ENCODE measurements at places on chromosomes 3 and 15. TPM values are rescaled to one million over a fixed set of nuclear protein-coding genes. Genes with fewer than 3 reads are reported as not detected.

DNA sequence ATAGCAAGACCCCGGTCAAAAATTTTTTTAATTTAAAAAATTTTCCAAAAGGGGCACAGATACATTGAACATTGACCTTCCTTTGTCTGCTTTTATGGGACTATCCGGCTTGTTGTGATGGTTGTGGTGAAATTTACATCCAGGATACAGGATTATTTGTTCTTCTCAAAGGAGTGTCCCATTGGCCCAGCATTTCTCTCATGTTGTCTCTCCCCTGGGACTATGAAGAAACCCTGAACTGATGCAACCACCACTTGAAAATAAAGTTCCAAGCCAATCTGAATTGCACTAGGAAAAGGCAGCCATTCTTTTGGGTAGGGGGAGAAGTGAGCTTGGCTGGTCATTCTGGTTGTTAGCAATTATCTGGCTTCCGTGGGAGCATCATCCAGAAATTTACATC, 58.4 kb downstream of the PPARG start:
- peak; percentile 16 for DNase-seq

DNA sequence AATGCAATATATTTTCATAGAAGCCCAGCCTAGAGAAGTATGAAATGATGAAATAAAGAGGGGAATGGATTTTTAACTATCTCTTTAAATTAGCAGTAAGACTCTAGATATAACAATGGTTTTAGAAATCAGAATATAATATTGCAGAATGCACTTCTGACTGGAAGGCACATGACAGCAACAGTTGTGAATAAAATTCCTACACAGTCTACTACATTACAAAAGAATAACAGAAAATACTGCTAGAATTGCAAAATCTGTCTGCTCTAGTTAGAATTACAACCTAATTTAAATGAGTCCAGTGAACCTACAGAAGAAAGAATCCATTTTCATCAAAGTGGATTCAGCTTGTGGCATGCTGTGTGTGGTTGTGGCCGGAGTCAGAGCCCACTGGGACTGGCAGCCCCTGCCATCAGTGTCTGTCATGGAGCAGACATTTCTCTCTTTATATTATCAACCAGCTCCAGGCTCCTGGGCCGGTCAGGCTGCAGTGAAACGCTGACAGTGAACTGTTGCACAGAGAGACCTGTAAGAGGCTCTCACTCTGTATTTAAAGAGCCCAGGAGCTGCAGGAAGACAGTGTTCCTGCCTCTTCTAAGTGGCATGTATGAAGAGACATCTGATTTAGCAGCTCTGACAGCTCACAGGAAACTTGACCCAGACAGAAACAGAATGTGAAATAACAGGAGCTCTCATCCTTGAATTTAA, 1523.8 kb upstream of the CADM2 start:
- no peak for DNase-seq

DNA sequence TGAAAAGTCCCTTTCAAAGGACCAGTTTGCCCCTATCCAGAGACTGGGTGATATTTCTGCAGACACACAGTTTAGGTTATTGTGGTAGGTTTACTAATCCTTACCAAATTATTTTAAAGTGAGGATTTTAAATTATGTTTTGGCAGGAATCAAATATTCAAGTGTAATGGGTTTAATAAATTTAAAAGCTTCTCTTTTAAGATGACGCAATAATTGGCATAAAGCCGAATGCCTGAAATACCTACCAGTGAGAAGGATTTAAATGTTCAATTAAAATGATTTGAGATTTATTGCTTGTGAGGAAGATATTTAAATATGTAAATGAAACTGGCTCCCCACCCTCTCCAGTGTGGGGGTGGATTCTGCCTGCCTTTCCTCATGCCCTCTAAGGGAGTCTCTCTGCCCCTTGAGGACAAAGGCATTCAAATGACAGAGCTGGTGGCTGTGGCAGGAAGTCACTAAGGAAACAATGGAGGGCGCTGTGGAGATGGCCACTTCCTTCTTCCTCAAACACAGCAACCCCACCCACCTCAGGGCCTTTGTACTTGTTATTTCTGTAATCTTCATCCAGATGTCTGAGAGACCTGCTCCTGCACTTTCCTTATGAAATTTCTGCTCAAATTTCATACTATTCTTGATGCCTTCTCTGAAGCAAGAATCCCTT, 131.7 kb downstream of the TNIK start:
- DNase-seq: peak; percentile 34

DNA sequence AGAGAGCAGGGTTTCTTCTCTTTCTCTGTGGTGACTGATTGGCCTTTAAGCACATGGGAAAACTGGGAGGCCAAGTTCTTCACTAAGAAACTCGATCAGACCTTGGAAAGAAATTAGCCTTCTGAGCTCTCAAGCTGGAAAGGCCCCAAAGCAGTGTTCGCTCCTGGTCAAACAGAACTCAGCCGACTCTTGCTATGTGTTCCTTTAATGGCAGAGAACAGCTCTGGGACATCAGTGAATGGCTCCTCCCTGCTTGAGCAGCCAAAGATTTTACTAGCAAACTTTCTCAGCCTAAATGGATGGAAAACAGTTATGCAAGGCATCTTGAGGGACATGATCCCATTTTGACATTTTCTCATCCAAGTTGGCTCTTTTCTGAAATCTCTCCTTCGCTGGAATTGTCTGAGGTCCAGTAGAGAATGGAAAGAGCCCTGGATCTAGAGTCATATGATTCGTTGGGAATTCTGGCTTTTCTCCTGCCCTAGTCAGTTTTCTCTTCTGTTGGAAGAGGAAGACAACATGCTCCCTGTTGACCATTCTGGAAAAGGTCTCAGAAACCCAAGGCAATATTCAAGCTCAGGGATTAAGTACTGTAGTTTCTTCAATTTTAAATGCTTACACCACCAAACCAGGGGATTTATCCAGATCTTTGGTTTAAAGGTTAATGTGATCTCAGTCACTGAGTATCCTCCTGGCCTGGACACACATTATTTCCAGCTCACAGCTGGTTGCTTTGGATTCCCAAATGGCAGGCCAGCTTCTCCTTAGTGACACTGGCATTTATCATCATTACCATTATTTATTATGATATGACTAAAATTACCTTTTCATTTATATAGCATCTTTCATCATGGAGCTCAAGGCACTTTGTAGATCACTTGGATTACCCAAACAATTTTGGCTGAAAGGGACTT, 319.6 kb downstream of the AGBL1 start:
- no peak for DNase-seq

- no peak for DNase-seq
Observed at GRCh38 chr3:181487236-181487978, 224.3 kb upstream of the SOX2 start.

DNA sequence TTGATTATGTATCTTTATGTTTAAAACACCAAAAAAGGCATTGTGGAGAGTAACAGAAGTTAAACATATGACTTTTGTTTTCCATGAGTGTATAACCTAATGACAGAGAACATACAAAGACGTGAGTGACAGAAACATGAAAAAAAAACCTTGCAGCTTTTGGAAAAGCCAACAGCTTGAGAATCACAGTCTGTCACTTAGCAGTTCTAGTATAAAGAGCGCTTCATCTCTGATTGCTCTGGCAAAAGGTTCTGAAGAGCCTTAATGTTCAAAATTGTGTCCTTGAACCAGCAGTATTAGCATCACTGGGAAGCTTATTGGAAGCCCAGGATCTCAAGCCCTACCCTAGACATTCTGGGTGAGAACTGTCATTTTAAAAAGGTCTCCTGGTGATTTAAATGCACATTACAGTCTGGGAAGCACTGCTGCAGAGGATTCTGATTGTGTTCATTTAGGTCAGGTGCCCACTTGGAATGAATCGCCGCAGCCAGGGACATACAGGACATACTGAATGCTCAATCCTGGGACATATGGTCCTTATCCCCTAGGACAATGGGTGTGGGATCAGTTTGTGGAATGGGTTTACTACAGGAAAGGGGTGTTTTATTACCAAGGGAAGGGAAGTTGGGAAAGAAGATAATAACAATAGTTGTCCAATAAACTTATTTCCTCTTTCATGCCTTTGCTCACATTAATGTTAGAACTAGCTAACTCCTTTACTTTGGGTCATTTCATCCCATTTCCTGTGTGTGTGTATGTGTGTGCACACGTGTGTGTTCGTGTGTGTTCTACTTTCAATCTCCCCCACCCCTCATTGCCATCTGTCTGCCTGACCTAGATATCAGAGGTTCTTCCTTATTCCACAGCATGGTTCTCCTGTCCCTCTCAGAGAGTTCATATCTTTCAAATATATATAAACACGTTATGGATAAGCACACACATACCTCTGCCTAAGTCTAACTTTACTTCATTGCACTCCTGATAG, 55.0 kb downstream of the LRRC49 start:
- DNase-seq: no peak

DNA sequence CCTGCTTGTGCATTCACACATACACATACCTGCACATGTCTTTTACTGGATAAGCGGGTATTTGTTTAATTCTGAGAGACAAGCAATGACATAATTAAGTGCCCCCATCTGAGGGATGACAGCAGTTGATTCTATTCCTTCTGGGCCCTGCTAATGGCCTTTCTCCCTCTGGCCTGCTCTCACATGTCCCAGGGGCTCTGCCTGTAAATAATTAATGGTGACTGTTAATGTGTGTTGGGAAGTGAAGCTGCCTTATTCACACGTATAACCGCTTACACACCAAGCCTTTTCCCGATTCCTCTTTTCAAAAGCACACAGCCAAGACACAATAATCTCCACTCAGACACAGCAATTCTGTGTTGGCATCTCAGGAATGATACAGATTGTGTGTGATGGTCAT, 47.8 kb downstream of the LRRK1 start:
- no peak for DNase-seq

DNA sequence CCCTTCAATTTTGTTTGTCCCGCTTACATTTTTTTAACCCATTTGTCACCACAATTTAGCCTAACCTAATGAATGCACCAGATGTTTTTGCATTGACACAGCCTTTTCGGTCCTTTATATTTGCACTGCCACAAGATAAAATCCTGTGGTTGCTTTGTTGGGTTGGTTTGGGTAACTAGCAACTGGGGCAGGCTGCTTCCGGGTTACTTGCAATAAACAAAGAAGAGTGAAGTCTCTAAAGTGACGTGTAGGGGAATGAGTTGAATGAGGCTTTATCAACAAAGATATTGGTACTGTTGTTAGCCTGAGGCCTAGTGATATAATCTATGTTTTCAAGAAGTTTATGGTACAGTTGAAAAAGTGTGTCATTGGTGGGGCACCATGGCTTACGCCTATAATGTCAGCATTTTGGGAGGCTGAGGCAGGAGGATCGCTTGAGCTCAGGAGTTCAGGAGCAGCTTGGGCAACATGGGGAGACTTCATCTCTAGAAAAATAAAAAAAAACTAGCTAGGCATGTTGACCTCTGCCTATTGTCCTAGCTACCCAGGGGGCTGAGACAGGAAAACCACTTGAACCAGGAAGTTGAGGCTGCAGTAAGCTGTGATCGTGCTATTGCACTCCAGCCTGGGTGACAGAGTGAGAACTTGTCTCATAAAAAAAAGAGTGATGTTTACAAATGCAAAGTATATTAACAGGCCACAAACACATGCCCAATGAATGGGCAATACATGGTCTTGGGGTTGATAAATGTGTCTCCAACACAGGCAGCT, 121.8 kb downstream of the OXSM start:
- no peak for DNase-seq

DNA sequence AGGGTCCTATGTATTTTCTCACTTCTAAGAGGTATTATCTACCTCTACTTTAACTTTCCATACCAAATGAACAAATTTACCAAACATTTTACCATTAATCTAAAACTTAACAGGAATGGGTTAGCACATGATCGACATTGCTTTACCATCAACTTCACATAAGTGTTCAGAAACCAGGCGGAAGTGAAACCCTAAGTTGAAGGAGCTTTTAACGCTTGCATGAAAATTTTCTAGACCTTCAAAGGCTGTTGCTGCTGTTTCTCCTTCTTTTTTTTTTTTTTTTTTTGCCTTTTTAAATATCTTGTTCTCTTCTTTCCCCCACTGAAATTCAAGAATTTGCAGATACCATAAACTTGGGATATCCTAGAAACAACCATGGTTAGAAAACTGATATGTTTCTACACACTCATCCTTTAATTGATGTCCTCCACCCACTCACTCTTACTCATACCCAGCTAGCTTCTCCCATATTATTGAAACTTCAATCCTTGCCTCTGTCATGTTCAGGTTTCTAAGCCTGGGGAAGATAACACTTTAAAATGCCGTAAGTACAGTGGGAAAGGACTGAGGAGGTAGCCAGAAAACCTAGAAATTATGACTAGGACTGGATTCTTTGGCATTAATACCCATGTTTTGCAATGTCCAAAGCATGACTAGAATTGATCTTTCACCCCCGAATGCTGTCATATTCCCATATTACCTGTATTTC, 24.7 kb downstream of the MYO5A start:
- peak; percentile 84 for DNase-seq

DNA sequence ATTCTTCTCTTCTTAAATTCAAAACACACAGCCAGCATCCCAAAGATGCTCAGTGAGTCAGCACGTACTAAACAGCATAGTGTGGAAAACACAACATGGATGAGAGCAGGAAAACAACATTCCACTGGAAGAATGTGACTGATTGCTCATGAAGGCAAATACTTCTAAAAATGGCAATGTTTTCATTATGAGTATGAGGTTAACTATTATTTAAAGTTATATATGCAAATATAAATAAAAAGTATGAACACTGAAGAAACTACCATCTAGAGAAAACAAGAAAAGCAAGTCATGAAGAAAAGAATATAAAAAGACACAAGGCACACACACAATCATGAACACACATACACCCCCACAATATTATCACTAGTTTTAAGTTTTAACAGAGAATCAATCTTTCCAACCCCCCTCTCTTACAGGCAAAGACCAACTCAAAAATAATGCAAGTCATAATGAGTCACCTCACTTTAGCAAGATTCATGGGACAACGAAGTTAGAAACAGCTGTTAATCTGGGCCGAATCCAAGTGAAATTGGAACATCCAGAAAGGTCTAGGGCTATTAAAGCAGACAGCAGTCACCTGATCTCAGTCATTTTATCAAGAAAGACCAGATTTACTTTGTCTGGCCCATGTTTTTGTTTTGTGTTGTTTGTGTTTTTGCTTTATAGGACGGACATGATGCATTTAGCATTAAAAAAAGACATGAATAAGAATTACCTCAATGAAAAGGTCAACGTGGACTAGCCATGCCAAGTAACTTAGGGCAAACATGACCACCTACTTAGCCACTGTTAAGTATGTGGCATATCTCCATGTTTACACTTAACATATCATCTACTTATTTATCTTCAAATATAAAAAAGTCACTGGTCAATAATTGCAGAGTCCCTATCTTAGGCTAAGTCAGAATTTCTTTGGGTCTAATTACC, 18.1 kb downstream of the GBE1 start:
- peak; percentile 96 for DNase-seq

- DNase-seq: peak; percentile 38
Observed at GRCh38 chr3:16173283-16174025, 1.0 kb upstream of the GALNT15 start.

DNA sequence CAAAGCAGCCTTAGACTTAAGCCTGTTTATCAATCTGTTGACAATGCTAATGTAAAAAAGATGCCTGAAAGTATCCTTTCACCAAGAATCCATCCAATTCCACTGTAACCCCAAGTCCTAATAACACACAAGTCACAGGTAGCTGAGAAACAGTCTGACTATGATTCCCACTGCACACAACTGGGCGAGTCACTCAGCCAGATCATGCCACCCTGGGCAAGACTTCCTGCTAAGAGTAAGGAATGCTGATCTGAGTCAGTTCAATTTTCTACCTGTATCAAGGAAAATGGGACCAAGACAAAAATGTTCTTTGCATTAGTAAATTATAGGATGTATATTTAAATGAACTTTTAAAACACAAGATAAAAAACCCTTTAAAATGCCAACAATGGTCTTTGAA, 33.3 kb downstream of the NPTN start:
- peak; percentile 75 for DNase-seq

Gene FGD5
- not detected for polyA plus RNA-seq

Gene SLC12A1
- polyA plus RNA-seq: not detected
